Uterus (tissue), 4 donors: ENCODE measurements at places on chromosomes 6 and 20. TPM values are rescaled to one million over a fixed set of nuclear protein-coding genes. Genes with fewer than 3 reads are reported as not detected.

The DNAJC5 gene
- 10.9 TPM for total RNA-seq

The TREM2 gene
- 1.0 TPM for total RNA-seq

The PBOV1 gene
- total RNA-seq = not detected

The SLC18B1 gene
- 8.9 TPM for total RNA-seq

The HNF4A gene
- 0.26 TPM for total RNA-seq

DNA sequence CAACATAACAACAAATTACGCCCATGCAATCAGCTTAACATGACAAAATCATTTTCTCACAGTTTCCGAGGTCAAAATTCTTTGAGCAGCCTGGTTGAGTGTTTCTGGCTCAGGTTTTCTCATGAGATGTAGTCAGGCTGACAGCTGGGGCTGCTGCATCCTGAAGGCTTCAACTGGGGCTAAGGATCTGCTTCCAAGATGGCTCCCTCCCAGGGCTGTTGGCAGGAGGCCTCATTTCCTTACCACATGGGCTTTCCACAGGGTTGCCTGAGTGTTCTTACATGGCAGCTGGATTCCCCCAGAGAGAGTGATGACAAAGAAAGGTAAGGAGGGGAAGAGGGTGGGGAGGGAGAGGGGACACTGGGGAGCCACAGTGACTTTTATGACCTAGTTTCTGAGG is 63.1 kb upstream of the NNAT start:
- no peak overlapping the region for H3K4me3 ChIP-seq
- no peaks in the 10 kb centered on the region for H3K36me3 ChIP-seq
- no peak overlapping the region for H3K27ac ChIP-seq
- no peak for DNase-seq
- no peaks in the 10 kb centered on the region for H3K27me3 ChIP-seq
- H3K4me1 ChIP-seq = no peaks in the 10 kb centered on the region

DNA sequence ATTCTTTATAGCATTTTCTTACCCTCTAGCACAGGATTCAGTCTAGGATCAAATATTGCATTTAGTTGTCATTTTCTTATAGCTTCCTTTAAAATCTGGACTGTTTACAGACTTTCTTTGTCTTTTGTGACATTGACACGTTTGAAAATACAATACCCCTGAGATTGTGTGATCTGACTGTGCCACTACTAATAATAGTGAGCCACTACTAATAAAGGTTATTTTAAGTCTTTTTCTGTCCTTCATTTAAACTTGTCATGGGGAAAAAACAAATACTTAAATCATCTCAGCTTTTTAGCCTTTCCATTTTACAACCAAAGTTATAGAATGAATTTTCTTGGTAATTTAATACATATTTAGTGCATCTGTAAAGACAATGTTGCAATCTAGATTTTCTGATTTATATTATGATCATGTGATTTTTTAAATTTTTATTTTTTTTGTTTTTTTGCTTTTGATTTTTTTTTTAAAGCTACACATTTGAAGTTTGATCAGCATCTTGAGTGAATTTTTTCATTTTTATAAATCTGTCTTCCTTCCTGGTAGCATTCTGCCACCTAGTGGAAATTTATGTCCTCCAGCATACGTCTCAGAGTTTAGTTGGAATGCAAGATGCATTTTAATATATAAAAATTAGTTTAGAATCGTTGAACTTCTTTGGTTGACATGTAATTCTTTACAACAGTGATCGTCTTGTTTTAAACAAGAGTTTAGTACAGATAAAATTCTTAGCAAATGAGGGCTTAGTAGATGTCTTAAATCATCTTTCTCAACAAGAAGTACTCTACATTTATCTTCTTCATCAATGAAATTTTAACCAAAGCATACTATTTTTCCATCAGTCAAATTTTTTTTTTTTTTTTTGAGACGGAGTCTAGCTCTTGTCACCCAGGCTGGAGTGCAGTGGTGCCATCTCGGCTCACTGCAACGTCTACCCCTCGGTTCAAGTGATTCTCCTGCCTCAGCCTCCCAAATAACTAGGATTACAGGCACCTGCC is 119.4 kb downstream of the NCOA3 start:
- no peak overlapping the region for H3K4me3 ChIP-seq
- H3K4me1 ChIP-seq = no peaks in the 10 kb centered on the region
- H3K27ac ChIP-seq = no peak overlapping the region
- DNase-seq = no peak
- no peaks in the 10 kb centered on the region for H3K36me3 ChIP-seq

DNA sequence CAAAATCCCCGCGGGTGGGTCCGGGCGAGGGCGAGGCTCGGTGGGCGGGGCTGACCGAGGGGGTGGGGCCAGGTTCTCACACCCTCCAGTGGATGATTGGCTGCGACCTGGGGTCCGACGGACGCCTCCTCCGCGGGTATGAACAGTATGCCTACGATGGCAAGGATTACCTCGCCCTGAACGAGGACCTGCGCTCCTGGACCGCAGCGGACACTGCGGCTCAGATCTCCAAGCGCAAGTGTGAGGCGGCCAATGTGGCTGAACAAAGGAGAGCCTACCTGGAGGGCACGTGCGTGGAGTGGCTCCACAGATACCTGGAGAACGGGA is 809 bp downstream of the HLA-G start:
- no peak for DNase-seq
- no peak overlapping the region for H3K4me3 ChIP-seq
- H3K4me1 ChIP-seq = no peaks in the 10 kb centered on the region

GRCh38 chr6:142756215-142756630 is 188.8 kb downstream of the HIVEP2 start:
- DNase-seq = no peak
- no peaks in the 10 kb centered on the region for H3K27me3 ChIP-seq
- no peaks in the 10 kb centered on the region for H3K36me3 ChIP-seq
- no peaks in the 10 kb centered on the region for H3K4me1 ChIP-seq

DNA sequence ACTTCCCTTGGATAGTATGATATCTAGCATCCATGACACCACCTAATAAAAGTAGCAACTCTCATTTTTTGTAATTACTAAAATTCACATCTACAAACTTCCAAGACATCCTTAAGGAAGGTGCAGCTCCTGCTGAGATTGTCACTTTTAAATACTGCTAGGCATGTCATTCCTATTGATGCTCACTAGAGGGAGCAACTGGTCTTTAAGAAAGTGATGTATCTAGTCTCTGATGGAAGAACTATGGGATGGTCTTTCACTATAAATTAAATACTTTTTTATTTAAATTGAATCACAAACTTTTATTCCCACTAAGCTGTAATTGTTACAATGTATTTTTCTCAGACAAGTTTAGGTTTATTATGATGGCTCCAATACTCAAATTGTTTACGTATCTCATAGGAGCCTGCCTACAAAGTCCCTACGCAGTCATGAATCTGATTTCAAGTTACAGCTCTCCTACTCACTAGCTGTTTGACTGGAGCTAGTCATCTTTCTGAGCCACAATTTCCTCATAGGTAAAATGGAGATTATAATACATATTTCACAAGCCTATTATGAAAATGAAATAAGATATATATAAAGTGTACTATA is 8.1 kb upstream of the TSPYL1 start:
- H3K4me1 ChIP-seq = no peaks in the 10 kb centered on the region
- H3K36me3 ChIP-seq = no peaks in the 10 kb centered on the region
- no peak overlapping the region for H3K4me3 ChIP-seq
- H3K27ac ChIP-seq = no peak overlapping the region
- H3K27me3 ChIP-seq = no peaks in the 10 kb centered on the region
- no peak for DNase-seq

GRCh38 chr6:125639466-125640020 is 109.9 kb upstream of the HEY2 start:
- no peak overlapping the region for H3K4me3 ChIP-seq
- no peaks in the 10 kb centered on the region for H3K27me3 ChIP-seq
- H3K4me1 ChIP-seq = no peaks in the 10 kb centered on the region
- no peak for DNase-seq
- no peaks in the 10 kb centered on the region for H3K36me3 ChIP-seq

GRCh38 chr6:147046141-147046877 is 157.9 kb upstream of the STXBP5 start:
- H3K4me1 ChIP-seq = no peaks in the 10 kb centered on the region
- no peak overlapping the region for H3K27ac ChIP-seq
- H3K4me3 ChIP-seq = no peak overlapping the region
- DNase-seq = no peak
- H3K36me3 ChIP-seq = no peaks in the 10 kb centered on the region

GRCh38 chr6:10725044-10725443 is 2.2 kb downstream of the TMEM14C start:
- no peaks in the 10 kb centered on the region for H3K27me3 ChIP-seq
- H3K27ac ChIP-seq = no peak overlapping the region
- peaks cover 14% of the 10 kb centered on the region for H3K4me1 ChIP-seq
- DNase-seq = no peak
- H3K4me3 ChIP-seq = no peak overlapping the region
